Caki2 (cell line): ENCODE measurements at places on chromosomes 5 and 9. TPM values are rescaled to one million over a fixed set of nuclear protein-coding genes. Genes with fewer than 3 reads are reported as not detected.

The PCA3 gene
- not detected in 2 replicates for total RNA-seq

The AGXT2 gene
- not detected in 2 replicates for total RNA-seq

The ARID3C gene
- total RNA-seq = not detected in 2 replicates

The PLCXD3 gene
- total RNA-seq = 0.03 and 0.07 TPM in 2 replicates

The ENTREP1 gene
- total RNA-seq = not detected in 2 replicates

The SVEP1 gene
- total RNA-seq = 1.8 and 3.2 TPM in 2 replicates

The MYORG gene
- total RNA-seq = 0.03 TPM in 1 of 2 replicates, not detected in the other

The PCDHGB5 gene
- total RNA-seq = not detected in 2 replicates

The GABRP gene
- total RNA-seq = not detected in 2 replicates

The FBLL1 gene
- total RNA-seq = not detected in 2 replicates

- no peak for DNase-seq
Measured at GRCh38 chr5:77658662-77659061, 20.1 kb upstream of the OTP start.

DNA sequence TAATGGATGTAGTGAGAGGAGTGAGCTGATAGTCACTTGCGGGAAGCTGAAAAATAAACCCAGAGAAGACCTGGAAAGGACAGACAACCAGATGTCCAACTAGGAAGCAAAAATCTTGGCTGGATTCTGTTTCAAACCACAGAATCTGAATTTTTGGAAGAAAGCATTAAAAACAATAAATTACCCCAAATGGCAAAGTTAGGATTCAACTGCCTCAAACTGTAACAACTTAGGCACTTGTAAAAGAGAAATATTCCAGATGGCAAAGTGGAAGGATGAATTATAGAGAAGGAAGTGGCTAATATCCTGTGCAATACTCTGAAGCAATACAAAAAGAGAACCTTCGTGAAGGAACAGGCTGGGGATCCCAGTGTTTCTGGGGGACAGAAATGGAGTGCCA is 46.8 kb upstream of the SLIT3 start:
- DNase-seq = no peak

DNA sequence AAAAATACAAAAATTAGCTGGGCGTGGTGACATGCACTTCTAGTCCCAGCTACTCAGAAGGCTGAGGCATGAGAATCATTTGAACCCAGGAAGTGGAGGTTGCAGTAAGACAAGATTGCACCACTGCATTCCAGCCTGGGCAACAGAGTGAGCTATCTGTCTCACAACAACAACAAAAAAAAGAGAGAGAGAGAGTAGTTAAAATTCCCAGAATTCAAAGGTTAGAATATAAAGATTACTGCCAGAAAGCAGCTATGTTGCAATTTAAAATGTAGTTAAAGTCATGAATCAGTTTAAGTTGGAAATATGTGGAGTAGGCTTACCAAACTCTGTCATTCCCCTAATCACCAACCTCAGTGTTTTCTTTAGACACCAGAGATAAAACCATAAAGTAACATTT is 58.7 kb upstream of the SUSD1 start:
- no peak for DNase-seq

DNA sequence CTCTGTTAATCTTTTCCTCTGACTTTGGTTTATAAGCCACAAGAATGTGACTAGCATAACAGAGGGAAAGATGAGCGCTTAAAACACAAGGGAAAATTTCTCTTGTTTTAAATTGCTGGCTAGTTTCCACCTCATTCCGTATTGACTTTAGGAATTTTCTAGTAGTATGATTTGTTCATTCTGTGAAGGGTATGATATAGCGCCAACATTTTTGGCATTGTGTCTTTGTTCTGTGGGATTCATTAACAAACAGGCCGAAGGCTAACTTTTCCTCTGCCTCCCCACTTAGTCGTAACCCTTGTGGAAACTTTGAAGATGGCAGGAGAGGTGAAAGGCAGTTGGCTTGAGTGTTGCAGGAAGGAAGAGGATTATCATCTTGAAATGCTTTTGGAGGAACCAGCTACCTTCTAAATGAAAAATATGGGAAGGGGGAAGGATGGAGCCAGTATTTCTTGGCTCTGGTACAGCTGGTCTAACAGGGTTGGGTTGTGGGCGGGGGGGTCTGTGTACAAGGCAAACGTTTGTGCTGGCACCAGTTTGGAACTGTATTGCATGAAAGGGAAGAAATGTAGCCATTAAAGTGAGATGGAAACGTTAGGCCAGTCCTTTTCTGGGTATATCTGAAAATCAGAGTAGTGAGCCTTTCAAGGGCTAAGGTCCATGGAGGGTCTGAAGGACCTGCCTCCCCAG is 21.5 kb upstream of the DMRT2 start:
- no peak for DNase-seq

GRCh38 chr5:167993771-167994170 is 297.7 kb upstream of the WWC1 start:
- no peak for DNase-seq

- no peak for DNase-seq
Measured at GRCh38 chr9:136187683-136188586, 17.0 kb downstream of the LHX3 start.

DNA sequence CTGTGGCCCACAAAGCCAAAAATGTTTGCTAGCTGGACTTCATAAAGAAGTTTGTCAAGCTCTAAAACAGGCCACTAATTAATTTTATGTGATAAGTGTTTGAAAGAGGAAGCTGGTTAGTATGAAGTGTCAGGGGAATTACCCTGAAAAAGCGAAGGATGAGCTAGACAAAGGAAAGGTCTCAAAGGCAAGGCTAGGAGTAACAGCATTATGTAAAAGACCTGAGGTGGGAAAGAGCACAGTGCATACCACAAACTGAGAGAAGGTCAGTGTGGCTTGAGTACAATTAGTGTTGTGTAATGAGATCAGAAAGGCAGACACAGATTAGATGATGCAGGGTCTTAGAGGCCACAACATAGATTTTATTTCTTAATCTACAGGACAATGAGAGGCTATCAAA is 29.6 kb downstream of the RC3H2 start:
- DNase-seq = no peak

- no peak for DNase-seq
Measured at GRCh38 chr5:59698207-59699178, 195.0 kb downstream of the PDE4D start.

- no peak for DNase-seq
Measured at GRCh38 chr5:170135796-170136490, 30.2 kb downstream of the FOXI1 start.

DNA sequence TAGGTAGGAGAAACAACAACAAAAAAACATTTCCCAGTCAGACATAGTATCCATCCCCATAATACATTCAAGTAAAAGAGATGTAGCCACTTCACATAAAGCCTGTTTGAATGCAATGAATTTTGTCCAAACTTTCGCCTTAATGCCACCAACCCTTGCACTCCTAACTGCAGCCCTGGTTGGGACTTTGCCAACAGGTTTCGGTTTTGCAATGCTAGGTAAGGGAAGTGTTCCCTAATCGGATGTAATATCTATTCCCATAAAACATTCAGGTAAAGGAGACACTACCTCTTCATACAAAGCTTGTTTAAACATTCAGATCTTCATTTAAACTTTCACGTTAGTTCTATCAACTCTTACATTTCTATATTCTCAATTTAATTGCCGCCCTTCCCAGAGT is 336.1 kb downstream of the DRD1 start:
- DNase-seq = no peak

DNA sequence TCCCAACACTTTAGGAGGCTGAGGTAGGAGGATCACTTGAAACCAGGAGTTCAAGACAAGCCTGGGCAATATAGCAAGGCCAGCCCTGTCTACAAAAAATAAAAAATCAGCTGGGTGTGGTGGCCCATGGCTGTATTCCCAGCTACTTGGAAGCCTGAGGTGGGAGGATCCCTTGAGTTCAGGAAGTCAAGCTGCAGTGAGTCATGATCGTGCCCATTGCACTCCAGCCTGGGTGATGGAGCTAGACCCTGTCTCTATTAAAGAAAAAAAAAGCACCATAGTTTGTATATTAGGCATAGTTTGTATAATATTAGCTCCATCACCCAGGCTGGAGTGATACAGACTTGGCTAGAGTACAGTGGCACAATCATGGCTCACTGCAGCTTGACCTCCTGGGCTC is 9.6 kb upstream of the NME5 start:
- DNase-seq = peak; percentile 27

- DNase-seq = no peak
Measured at GRCh38 chr5:160367885-160368284, 2.5 kb downstream of the C1QTNF2 start.

DNA sequence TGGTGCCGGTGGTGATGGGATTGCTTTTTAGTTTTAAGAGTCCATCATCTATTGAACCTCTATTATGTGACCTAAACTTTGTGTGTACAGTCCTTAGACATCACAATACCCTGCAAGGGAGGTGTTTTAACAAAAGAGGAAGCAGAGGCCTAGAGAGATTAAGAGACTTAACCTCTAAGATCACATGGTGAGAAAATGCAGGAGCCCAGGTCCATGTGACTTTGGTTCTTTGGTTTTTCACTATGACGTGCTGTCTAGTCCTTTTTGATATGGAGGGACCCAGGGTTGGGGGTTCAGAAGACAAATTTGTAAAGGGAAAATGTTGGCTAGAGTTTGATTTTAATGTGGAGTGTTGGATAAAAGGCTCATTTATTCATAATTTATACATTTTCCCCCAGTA is 34.1 kb upstream of the TRMT10B start:
- no peak for DNase-seq

DNA sequence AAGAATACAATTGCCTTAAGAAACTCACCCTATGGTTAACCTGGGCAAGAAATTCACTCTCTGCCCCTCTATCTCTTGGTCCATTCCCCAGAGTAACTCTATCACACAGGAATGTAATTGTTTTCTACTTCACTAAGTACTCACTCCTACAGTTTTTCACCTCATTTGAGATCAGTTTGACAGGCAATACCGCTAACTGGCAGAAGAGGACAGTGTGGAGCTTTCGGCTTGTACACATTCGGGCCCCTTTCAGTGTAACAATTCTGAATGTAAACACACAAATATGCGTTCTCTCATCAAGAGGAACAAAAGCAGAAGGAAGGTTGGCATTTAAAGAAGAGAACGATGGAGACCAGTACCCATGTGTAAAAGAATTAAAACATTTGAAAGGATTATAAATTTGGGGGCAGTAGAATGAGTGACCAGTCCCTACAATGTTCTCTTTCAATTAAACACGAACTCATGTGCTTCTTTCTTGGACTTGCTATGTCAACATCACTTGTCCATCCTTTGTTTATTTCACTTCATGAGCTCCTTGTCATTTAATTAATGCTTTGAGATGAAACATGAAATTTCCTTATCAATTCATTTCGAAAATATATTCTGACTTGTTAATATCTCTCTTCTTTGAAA is 188.5 kb upstream of the GRAMD2B start:
- DNase-seq = peak; percentile 54

DNA sequence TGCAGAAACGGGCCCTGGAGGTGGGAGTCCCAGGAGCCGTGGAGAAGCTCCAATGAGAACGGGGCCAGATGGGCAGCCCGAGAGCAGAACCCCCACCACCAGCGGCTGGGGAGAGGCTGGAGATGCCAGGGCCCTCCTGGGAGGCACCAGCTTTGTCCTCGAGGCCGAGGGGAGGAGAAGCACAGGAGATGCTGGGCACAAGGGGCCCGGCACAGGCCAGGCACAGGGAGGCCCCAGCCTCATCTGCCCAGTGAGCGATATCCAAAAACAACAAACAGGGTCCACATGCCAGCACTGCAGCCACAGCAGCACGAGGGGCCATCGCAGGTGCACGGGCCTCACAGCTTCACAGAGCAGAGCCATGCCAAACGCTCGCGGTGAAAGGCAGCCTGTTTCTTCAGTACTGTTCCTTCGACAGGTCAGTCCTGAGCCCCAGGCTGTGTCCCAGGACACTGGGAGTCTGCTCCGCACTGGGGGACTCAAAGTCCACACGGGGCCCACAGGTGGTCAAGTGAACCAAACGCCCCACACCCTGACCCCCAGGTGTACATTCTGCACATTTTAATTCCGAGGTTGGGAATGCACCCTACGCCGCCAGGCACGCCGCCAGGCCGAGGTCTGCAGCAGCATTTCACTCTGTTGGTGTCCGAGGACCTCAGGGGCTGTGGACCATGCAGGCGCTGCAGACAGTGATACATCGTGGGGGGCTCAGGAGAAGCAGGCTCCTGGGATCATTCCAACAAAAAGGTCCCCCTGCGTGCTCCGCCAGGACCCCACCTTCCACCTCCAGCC is 9.5 kb downstream of the LPCAT1 start:
- no peak for DNase-seq

DNA sequence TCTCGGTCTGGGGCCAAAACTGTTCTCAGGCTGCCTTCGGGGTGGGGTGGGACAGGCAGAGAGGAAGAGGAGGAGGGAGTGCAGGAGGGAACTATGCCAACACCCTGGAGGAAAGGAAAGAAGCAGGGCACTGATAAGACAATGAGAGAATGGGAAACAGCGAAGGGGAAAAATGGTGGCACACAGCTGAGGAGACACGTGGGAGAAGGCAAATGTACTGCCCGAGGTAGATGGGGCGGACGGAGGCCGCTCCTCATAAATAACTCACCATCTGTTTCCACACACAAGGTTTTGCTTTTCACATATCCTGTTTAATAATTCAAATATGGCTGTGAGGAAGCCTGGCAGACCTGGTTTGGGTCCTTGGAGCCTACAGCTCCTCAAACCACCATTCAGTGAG is 148.2 kb upstream of the LRRTM2 start:
- no peak for DNase-seq

GRCh38 chr5:58231041-58231440 is 228.8 kb downstream of the PLK2 start:
- DNase-seq = peak; percentile 37

GRCh38 chr5:143140492-143141203 is 262.8 kb downstream of the NR3C1 start:
- peak; percentile 54 for DNase-seq

DNA sequence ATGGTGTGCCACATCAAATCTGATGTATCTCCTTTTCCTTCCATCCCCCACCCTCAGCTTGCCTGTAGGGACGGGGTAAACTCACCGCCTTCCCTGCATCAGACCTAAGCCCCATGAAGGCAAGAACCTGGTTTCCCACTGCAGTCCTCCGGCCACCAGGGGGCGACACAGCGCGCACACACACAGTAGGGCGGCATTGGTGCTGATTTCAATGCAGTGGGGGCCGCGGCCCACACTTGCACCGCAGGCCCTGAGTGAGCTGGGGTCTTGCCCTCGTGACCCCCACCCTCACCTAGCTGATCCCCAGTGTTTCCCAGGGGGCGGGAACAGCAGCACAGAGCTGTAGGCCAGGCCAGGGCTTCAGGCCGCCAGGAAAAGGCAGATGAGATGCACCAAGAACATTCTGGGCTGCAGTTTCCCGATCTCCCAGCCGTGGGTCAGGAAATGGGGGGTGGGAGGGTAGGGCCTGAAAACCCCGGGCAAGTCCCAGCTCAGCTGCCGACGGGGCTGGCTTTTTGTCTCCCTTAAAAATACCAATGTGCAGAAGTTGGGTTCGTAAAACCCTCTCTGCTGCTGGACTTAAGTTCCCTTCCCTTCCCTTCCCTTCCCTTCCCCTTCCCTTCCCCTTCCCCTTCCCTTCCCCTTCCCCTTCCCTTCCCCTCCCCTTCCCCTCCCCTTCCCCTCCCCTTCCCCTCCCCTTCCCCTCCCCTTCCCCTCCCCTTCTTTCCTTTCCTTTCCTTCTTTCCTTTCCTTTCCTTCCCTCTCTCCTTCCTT is 19.5 kb downstream of the FAM163B start:
- DNase-seq = no peak
